Amniotic stem cell (primary cell): ENCODE measurements at places on chromosomes 13 and 19.
A peak's percentile ranks its signal among the peaks of the same experiment; 100 is the strongest.

- no peak for DNase-seq
Measured at GRCh38 chr19:13051557-13052165, 51.0 kb downstream of the LYL1 start.

GRCh38 chr19:53978975-53979801, 12.2 kb upstream of the CACNG6 start:
- DNase-seq: no peak

GRCh38 chr19:2487090-2487489, 11.2 kb downstream of the GADD45B start:
- DNase-seq: no peak

- no peak for DNase-seq
Measured at GRCh38 chr13:60754211-60755090, 357.4 kb downstream of the TDRD3 start.

- DNase-seq: no peak
Measured at GRCh38 chr19:38502410-38503076, 69.1 kb downstream of the RYR1 start.

- no peak for DNase-seq
Measured at GRCh38 chr19:35297922-35298321, 6.0 kb downstream of the MAG start.

GRCh38 chr19:40335855-40336600, 12.2 kb downstream of the C19orf47 start:
- DNase-seq: no peak

DNA sequence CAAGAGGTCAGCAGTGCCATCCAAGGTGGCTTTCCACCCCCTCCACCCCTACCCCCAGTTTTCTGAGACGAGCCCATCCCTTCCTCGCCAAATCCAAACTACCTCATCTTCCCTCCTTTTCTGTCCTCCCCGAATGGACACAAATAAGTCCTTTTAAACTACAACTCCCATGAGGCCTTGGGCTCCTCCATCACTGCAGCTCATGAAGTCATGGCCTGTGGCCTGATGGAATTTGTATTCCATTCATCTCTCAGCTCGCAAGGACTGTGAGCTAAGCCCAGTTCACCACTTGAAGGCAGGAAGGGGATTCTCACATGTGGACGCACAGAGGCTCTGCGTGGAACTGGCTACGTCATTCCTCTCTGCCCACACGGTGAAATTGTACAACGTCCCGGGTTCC, 12.5 kb downstream of the PTPRH start:
- DNase-seq: no peak

DNA sequence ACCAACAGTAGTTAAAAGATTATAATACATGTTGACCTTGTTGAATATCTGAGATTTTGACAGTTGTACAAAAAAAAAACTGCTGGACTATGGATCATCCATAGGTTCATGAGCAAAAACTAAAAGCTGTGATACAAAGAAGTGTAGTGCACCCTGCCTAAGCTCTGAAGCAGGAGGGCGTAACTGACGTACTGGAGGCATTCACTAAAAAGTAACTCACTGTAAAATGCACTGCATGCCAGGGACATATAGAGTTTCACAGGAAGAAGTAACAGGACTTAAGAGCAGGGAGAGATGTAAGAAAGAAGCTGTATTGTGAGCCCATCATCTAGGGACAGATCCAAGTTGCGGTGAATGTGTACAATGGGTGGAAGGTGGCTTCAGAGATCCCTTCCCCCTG, 177.9 kb downstream of the IRS2 start:
- DNase-seq: no peak

- peak; percentile 84 for DNase-seq
Measured at GRCh38 chr19:8526345-8527091, 12.6 kb upstream of the ZNF414 start.

GRCh38 chr19:38115271-38115802, 108.7 kb downstream of the DPF1 start:
- no peak for DNase-seq

- DNase-seq: no peak
Measured at GRCh38 chr13:42720858-42721219, 60.5 kb upstream of the FAM216B start.

DNA sequence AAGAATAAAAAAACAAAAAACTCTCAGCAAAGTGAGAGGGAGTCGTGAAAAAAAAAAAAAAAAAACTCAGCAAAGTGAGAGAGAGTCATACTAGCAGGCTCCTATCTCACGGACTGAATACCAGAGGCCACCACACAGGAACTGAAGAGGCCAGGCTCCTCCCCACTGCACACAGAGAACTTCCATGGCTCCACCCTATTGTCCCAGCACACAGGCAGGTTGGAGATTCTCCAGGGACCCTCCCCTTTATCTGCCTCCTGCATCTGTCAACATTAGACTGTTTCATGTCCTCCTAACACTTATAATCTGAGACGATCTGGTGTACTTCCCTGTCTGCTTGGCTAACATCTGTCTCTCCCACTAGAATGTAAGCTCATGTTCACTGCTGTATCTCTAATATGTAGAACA, 37.0 kb upstream of the FARP1 start:
- DNase-seq: no peak

DNA sequence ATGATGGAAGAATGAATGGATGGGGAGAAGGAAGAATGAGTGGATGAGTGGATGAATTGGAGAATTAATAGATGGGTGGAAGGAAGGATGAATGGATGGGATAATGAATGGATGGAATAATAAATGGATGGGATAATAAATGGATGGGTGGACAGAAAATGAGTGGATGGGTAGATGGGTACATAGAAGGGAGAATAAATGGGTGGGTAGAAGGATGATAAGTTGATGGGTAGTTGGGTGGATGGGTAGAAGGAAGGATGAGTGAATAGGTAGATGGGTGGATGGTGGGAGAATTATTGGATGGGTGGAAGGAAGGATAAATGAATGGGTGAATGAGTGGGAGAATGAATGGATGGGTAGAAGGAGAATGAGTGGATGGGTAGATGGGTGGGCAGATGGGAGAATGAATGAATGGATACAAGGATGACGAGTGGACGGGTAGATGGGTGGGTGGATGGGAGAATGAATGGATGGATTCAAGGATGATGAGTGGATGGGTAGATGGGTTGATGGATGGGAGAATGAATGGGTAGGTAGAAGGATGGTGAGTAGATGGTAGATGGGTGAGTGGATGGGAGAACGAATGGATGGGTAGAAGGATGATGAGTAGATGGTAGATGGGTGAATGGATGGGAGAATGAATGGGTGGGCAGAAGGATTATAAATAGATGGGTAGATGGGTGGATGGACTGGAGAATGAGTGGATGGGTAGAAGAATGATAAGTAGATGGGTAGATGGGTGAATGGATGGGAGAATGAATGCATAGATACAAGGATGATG, 15.9 kb downstream of the VSTM2B start:
- DNase-seq: no peak

DNA sequence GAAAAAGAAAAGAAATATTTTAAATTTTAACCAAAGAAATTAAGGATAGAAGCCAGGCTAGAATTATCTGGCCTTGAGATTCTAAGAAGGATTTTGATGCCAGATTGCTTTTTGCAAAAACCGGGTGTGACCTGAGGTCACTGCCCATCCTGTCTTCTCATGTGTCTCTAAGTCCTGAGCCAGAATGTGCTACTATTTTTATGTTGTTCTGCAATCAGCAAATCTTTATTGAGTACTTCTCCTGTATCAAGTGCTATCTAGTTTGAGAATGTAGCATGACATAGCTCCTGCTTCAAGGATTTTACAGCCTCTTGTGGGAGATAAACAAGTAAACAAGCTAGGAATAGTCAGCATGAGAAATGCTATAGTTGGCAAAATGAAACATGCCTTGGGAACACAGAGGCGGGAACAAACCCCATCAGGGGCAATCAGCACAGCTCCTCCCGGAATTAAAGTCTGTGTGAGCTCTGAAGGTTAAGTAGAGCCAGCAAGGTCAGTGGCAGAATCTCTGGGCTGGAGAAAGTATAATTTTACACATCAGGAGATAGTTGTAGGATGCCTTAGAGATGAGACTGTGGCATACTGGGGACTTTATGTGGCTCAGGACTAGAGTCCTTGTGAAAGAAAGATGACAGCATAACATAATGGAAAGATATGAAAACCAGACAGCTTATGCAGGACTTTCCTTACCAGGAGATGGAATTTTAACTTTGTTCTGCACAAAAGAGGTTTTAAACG, 899.5 kb upstream of the SLC10A2 start:
- no peak for DNase-seq

- no peak for DNase-seq
Measured at GRCh38 chr19:53872762-53873161, 5.1 kb downstream of the MYADM start.

DNA sequence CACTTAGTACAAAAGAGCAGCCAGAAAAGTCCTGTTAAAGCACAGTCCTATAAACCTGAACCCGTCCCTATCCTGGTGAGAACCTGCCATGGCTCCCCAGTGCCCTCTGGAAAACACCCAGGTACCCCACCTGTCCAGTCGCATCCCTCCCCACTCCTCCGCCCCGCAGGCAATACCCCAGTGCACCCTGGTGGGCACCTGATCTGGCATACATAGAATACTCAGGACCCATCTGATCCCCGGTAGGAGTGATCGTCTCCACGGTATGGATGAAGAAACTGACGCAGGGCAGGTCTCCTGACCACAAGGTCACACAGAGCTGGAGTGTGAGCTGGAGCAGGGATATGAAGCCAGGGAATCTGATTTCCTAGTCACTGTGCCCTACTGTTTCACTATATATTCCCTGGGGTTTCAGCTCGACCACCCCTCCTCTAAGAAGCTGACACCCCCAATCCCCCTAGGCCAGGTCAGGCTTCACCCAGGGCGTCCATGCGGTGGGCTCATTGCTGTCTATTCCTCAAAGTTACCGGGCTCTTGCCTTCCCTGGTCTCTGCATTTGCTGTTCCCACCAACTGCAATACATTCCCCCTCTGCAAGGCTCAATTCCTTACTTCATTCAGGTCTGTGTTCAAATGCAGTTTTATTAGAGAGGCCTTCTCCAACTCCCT, 12.6 kb downstream of the FBXO46 start:
- DNase-seq: no peak

GRCh38 chr19:19943848-19944582, 43.3 kb downstream of the ZNF93 start:
- DNase-seq: no peak

DNA sequence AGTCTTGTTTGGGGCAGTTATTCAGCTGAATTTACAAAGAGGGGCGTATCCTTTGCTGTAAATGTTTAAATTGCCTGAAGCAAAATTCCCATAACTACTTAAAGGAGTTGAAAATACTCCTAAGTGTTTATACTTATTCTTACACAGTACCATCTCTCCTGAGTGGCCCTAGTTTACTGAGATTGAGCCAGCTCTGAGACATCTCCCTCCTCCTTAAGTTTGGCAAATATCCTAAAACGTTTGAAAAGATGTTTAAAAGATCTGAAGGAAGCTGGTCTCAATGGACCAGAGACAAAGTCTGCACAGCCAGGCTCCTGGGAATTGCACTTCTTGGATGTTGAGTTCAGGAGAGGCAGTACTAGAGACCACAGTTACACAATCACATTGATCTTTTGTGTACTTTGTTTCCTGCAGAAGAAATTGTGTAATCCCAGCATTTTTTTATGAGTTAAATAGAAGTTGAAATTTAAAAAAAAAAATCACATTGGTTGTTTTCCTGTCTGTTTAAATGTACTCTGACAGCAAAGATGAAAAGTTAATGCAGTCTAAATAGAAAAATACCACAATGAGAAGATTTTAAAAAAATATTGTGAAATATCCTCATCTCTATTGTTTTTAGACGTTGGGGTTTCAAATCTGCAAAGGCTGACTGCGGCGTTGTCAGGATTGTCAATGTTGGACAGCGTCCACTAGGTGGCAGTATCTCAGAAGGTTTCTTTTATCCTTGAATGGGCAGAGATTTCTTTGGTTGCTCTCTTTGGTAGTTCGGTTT, 20.7 kb downstream of the TNFSF11 start:
- DNase-seq: peak; percentile 47

- no peak for DNase-seq
Measured at GRCh38 chr19:29268721-29269393, 55.9 kb upstream of the UQCRFS1 start.

GRCh38 chr13:50161052-50161451, 145.8 kb downstream of the KCNRG start:
- DNase-seq: no peak

GRCh38 chr13:46810440-46810839, 13.5 kb upstream of the ESD start:
- DNase-seq: no peak

DNA sequence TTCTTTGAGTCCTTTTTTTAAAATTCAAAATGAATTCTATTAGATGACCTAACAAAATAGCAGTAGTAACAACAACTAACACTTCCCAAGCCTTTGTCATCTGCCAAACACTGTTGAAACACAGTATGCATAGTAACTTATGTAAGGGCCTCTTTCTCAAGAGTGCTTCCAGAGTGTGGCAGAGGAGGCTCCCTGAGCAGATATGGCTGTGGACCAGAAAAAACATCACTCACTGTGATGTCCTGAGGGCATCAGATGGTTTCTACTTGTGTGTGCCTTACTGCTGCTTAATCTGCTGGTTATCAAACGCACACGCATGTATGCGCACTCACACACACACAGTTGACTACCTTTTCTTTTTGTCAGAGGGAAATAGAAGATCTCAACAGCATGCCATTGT, 110.8 kb downstream of the DLEU7 start:
- peak; percentile 26 for DNase-seq

DNA sequence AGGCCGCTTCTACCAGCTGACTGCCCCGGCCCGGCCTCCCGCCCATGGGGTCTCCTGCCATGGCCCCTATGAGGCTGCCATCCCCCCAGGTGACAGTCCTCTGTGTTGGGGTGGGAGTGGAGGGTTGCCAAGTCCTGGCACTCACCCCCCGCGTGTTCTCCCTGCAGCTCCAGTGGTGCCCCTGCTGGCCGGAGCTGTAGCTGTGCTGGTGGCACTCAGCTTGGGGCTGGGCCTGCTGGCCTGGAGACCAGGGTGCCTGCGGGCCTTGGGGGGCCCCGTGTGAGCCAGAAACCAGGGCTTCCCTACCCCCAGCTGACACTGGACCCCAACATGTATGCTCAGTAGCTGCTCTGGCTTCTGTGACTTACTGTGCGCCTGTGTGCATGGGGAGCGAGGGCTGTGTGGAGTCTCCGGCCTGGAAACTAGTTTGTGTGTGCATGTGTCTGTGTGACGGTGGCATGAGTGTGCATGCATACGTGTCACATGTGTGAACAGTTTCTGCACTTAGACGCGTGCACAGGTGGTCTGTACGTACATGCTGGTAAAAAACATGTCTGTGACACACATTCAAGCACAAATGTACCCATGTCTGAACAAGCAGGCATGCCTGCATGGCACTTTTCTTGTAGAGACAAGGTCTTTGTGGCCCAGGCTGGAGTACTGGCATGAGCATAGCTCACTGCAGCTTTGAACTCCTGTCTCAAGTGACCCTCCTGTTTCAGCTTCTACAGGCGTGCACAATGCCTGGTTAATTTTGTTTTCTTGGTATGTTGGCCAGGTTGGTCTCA, 4.9 kb downstream of the ACP4 start:
- no peak for DNase-seq
